KG1 (cell line): ENCODE measurements at places on chromosomes 13 and 19.

DNA sequence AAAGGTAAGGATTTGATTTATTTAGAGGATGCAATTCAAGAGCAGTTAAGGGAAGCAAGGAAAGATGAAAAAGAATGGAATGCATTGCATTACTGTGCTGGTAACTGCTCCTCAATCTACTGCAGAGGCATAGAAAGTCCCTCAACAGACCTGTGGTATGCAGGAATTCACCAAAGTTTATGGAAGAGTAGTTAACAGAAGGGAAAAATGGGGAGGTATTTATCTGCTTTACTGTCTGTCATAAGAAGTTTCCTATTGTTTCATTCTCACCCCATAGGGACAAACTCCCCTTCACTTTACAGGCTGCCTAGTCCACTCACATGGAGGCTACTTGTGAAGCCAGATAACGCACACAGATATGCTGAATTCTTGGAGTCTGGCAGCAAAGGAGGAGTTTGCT, 354.9 kb upstream of the SPRY2 start:
- no peak for DNase-seq

DNA sequence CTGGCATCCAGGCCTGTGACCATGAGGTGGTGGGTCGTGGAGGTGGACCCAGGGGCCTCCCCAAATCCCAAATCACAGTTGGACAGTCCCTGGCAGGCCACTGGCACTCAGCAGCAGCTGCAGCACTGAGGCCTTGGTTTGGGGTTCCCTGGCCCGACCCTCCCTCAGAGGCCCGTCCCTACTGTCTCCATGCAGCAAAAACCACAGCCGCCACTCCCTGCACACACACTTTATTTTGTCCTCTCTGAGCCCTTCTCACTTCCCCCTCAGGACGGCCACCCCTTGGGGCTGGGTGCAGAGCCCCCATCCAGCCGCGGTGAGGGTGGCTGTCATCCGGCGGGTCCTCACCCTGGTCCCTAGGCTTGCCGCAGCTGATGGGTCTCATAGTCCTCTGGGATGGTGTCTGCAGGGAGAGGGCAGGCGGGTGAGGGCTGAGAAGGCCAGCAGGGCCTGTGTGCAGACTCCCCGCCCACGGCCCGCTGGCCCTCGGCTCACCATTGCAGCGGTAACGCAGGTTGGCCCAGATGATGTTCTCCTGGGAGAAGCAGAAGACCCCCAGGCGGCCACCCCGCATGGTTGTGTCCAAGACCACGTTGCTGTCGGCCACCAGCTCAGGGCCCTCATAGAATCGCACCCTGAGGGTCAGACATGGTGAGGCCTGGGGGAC, 8.4 kb downstream of the COMP start:
- DNase-seq = no peak

DNA sequence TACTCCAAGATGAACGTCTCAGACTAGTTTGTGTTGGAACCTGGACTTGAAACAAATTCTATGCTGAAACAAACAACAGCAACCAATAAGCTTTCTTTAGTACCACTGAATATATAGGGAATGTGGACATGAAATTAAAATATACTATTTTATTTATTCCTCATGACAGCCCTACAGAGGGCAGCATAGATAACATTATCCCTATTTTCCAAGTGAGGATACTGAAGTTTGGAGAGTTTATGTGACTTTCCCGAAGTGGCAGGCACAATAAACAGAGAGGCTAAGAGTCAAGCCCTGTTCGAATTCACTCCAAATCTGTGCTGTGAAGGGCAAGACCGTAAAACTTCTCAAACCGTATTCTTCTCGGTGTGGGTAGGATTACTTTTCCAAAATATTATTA, 509.9 kb upstream of the GPC6 start:
- DNase-seq = no peak

GRCh38 chr13:108919036-108919907, 289.9 kb downstream of the MYO16 start:
- DNase-seq = no peak

GRCh38 chr19:3353493-3353892, 12.9 kb upstream of the NFIC start:
- DNase-seq = no peak

DNA sequence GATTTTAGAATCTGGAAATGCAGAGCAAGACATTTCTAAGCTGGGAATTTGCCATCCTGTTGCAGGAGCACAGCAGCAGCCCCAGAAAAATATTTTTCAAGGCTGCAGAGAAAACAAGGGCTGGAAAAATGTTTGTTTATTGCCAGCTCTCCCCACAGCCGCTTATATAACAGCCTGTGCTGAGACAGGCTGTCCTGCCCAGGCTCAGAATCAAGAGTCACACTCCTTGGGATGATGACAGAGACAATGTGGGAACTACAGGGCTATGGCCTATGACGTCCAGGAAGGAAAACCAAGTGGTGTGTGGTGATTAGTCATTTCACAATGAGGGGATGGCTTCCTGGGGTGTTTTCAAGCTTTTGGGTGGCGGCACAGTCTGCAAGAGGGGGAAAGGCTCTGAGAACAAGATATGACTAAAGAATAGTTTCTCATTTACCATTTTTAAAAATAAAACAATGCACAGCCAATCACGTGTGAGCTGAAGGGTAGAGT, 136.3 kb upstream of the SERP2 start:
- peak; percentile 16 for DNase-seq

- no peak for DNase-seq
Measured at GRCh38 chr19:50455992-50456391, 20.3 kb upstream of the EMC10 start.

- no peak for DNase-seq
Measured at GRCh38 chr19:50793558-50794065, 3.4 kb downstream of the ACP4 start.

GRCh38 chr19:46080561-46080960, 39.8 kb upstream of the IGFL4 start:
- DNase-seq = no peak

GRCh38 chr13:25463496-25463895, 91.7 kb downstream of the ATP8A2 start:
- no peak for DNase-seq

DNA sequence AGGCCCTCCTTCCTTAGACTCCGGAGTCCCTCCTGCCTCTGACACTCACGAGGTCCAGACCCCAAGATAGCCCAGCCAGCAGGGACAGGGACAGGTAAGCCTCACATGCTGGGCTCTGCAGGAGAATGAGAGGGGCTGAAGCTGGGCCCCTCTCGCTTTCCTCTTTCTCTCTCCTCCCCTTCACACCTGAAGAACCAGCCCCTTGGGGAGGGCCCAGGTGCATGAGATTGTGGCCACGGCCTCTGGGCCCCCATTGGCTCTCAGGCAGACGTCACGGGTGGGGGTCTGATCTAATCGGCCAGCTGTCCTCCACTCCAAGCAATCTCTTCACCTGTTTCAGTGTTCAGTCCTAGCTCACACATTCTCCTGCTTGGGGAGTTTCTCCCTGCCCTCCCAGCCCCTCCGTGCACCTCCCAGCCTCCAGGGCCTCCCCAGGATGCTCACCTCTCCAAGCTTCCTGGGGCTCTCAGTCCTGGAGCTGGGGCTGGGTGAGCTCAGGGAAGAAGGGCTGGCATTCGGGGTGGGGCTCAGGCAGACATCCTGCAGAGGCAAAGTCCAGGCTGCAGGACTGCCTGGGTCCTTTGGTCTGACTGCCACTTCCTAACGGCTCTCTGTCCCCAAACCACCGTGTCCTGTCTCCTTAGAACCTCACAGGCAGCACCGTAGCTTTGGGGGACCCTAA, 2.8 kb downstream of the TMEM150B start:
- DNase-seq = no peak

- DNase-seq = no peak
Measured at GRCh38 chr13:73759434-73759833, 374.8 kb downstream of the KLF12 start.

DNA sequence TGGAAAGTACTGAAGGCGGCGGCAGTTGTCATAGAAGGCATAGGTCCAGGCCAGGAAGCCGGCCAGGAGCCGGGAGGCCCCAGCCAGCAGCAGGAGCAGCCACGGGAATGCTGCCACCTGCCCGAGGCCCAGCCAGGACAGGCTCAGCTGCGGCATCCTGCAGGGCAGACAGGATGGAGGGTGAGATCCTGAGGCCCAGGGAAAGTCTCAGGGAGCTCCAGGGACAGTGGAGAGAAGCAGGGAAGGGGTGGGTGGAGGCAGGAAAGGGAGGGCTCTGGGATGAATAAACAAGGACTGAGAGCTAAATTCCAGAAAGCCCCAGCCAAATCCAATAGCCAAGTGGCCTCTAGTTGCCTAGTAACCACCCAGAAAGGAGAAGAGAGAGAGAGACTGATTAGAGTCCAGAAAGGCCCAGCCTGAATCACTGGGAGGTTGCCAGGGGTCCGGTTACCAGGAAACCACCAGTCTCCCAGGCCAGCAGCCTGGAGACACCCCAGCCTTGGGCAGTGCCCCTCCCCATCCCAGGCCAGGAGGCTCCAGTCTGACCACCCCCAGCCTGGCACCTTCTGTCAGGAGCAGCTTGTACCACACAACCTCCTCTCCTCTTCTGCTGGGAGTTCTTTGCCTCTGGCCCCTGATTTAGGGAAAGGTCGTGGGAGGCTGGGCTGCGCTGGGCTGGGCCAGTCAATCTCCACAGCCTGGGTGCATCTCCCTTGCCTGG, 7.5 kb upstream of the OR10H5 start:
- no peak for DNase-seq

- no peak for DNase-seq
Measured at GRCh38 chr13:99422586-99423220, 78.6 kb upstream of the TM9SF2 start.

- no peak for DNase-seq
Measured at GRCh38 chr13:35930665-35931631, 200.2 kb downstream of the DCLK1 start.

GRCh38 chr19:17618936-17619335, 63.5 kb downstream of the COLGALT1 start:
- no peak for DNase-seq

- DNase-seq = no peak
Measured at GRCh38 chr19:30551271-30551670, 179.1 kb downstream of the ZNF536 start.

GRCh38 chr13:84896128-84896527, 903.1 kb downstream of the SLITRK6 start:
- peak; percentile 27 for DNase-seq

DNA sequence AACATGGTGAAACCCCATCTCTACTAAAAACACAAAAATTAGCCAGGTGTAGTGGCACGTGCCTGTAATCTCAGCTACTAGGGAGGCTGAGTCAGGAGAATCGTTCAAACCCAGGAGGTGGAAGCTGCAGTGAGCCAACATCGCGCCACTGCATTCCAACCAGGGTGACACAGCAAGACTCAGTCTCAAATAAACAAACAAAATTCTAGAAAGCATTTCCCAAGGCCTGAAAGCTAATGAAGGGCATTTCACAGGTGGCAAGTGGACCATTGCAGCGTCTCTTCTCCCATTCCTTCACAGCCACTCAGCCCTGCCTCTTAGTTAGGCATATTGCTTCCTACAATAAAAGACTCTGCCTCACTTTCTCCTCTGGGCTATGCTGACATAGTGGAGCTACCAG, 13.5 kb upstream of the RXFP2 start:
- DNase-seq = no peak
